ENCODE measurements at places on chromosomes 2 and 18.

DNA sequence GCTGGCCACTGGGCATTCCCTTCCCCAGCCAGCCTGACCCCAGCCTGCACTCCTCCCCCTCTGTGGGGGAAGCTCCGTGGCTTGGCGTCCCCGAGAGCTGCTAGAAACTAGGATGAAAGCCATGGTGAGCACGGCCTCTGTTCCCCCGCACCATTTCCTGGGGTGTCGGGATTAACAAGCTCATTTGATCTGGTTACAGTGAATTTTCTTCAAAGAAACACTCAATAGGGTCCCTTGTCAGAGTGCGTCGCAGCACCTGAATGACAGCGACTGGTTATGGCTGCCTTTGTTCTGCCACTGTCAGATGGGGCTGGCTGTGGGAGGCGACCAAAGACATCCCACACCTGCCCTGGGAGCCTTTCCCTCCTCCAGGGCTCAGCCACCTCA is 7.7 kb upstream of the ALPI start:
- DNase-seq, result no peak

DNA sequence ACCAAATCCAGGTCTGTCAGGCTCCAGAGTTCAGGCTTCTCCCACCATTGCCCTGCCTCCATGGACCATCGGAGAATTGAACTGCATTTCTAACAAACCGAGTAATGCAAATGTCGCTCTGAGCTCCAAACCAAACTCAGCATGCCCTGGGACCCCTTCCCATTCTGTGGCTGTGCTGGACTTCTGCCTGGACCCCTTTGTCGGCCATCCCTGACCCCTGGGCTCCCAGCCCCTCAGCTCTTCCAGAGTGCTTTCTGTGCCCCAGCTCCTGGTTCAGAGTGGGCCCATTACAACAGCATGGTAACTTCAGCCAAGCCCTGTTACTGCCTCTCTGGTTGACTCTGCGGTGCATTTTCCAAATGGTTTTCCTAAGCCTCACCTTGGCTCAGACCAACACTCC is 55.1 kb upstream of the MAPRE3 start:
- DNase-seq, result no peak

DNA sequence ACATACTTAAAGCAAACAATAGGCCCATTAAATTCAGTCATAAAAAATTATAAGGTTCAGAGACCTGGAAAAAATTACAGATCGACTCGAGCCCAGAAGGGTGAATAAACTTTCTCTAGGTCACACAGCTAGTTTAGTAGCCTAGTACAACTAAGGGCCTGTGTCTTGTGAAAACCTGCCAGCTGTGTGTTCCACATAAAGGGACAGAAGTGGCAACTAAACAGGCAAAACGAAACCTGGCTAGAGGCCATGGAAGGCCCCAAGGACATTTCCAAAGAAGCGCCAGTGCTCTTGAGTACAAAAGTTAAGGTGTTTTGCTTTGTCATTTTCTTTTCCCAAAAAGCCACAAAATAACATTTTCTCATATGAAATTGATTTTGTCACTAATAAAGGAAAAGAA is 164.9 kb downstream of the L3MBTL4 start:
- no peak for DNase-seq

DNA sequence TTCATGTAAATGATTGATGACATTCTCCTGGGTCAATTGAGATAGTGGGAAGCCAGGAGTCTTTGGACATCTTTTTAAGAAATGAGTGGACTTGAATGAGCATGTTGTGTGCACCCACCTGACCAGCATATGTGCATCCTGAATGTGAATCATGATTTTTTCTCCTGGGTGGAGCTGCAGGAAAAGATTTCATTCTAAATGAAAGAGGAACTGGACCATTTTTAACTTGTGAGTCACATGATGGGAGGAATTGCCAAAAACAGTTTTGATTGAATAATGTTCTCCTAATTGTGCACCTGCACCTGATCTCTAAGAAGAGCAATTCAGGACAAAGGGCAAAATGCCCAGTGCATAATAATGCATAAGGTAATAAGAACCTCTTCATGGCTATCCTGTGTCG is 32.3 kb downstream of the COPS8 start:
- no peak for DNase-seq

- peak; percentile 80 for DNase-seq
Observed at GRCh38 chr18:76491776-76492668, 3.0 kb downstream of the ZNF516 start.

DNA sequence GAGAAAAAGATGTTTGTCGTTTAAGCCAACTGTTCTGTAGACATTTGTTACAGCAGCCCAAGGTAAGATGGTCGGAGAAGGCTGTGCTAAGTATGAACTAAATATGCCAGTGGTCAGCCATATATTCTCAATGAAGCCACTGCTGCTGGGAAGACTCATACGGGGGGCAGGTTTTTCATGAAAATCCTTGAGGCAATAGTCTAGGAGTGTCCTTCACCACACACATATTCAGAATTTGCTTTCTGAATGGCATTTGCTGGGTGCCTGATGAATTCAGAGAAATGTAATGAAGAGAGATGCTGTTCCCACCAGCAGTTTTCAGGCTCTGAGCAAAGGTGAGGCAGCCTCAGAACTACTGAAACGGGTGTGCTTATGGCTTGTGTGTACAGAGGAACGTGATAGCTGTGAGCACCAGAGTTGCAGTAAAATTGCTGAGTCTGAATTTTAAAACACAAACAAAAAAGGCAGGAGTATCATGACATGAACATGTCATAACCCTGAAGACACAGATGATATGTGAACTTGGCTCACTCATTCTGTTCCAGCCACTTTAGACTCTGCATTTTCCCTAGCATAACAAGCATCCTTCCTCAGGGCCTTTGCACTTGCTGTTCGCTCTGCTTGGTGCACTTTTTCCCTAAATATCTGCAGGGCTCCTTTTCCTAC is 21.3 kb upstream of the TCF4 start:
- no peak for DNase-seq

DNA sequence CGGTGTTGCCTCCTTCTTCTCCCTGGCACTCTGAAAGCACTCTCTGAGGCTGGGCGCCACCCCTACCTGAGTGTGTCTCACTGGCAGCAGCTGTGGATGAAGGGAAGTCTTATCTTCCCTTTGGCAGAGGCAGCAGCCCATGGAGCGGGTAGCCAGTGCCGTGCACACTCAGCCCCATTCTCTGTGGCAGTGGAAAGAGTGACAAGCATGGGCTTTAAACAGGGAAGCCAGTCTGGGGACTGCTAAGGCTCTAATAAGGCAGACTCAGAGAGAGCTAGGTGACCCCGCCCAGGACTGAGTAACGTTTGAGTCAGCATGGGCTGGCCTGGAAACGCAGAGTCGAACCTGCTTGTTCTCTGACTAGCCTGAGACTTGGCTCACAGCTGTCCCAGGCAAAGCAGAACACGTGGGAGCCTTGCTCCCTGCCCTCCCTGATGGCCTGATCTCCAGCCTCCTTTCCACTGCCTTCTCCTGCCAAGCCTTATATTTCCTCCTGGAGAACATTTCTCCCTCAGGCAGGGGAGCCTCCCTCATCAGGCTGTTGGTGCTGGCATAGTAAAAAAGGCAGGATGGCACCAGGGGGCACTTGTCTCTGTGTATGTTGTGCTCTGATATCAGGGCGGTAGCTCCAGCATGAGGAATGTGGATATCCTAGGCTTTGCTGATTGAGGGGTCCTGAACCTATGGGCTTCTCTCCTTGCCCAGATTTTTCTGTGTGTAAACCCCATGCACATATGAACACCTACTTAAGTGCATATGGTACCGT is 93.9 kb upstream of the LGALSL start:
- DNase-seq, result peak; percentile 72

GRCh38 chr2:237196866-237197618 is 111.4 kb downstream of the COPS8 start:
- DNase-seq, result no peak

DNA sequence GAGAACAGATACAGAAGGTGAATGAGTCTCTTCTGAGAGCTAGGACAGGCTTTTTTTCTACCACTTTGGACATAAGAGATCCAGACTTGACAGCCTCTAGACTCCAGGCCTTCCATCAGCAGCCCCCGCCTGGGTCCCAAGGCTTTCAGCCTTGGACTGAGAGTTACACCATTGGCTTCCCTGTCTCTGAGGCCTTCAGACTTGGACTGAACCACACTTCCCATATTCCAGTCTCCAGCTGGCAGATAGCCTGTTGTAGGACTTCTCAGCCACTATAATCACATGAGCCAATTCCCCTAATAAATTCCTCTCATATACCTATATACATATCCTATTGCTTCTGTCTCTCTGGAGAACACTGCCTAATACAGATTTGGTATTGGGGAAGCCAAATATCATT is 128.2 kb downstream of the MCFD2 start:
- DNase-seq, result no peak

DNA sequence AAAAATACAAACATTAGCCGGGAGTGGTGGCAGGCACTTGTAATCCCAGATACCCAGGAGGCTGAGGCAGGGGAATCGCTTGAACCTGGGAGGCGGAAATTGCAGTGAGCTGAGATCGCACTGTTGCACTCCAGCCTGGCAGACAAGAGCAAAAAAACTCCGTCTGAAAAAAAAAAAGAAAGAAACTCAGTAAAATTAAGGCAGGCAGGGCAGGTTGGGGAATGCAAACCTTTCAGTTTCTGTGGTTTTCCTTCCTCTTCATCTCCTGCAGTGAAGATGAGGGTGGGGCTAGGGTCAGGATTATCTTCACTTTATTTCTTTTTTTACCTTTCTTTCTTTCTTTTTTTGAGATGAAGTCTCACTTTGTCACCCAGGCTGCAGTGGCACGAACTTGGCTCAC is 43.2 kb upstream of the PSME4 start:
- no peak for DNase-seq

- DNase-seq, result no peak
Observed at GRCh38 chr18:71849407-71849806, 694.7 kb downstream of the CBLN2 start.

- DNase-seq, result no peak
Observed at GRCh38 chr2:37635504-37636380, 35.7 kb downstream of the CDC42EP3 start.

DNA sequence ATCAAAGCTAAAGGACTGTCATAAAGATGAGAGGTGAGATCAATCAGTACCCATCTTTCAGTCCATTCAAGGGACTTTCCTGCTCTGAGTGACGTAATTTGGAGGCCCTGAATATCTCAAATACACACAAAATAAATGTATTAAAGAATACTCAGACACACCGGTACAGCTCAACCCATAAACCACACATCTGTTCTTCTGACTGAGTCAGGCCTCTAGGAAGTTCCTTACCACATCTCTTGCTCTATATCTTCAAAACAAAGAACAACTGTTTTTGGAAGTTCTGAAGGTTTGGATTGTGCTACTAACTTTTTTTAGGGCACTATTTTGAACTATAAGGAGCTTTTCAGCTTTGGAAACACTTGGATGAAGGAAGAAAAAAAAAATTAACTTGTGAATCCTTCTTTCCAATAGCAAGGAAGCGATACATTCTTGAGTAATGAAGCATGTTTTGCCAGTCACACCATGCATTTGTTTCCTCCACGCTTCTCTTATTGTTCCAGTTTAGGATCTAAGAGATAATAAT is 866.5 kb upstream of the VRK2 start:
- no peak for DNase-seq

GRCh38 chr2:137928547-137929518 is 35.4 kb upstream of the HNMT start:
- no peak for DNase-seq

DNA sequence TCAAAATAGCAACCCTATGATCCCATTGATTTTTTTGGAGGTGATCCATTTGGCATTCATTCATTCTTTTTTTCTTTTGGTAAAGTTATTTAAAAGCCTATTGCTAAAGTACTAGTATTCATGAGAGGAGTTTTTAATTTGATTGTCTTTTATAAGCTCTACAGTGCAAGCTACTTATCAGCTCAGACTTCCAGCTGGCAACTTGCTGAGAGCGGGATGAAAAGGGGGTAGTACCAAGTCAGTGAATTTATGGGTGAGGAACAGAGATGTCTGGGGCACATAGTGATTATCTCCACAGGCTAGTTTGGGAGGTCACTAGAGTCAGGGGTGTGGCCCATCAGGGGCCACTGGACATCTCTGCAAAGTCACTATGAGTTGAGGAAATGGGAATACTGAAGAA is 202.4 kb downstream of the PIK3C3 start:
- no peak for DNase-seq

DNA sequence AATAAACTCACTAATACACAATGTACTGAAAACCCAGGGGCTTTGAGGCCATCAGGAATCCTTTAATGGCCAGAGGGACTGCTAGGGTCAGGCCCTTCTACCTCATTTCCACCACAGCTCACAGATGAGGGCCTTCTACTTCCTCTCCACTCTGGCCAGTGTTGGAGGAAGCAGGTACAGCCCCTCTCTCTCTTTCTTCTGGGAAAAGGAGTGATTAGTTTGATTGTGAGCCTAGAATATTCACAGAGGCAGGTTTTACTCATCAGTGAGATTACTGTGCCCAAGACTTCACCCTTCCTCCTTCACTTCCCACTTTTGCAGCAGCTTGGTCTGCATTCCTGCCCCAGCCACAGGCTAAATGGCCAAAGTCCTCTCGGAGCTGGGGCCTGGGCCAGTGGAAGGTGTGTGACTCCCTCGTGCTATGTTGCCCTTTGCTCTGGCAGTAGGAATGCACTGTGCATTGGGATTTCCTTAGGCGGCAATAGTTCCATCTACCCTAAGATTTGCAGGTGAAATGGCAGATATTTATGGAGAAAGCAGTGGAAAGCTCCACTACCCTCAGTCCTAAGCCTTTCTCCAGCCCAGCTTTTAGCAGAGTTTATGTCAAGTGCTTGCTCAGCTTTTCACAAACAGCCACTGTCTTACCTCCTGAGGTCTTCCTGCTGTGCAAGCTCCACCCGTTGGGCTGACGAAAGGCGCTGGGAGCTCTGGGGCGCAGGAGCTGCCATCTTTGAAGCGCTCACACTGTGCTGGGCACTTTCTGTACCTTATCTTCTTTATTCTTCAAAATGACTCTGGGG is 36.2 kb upstream of the YES1 start:
- no peak for DNase-seq

DNA sequence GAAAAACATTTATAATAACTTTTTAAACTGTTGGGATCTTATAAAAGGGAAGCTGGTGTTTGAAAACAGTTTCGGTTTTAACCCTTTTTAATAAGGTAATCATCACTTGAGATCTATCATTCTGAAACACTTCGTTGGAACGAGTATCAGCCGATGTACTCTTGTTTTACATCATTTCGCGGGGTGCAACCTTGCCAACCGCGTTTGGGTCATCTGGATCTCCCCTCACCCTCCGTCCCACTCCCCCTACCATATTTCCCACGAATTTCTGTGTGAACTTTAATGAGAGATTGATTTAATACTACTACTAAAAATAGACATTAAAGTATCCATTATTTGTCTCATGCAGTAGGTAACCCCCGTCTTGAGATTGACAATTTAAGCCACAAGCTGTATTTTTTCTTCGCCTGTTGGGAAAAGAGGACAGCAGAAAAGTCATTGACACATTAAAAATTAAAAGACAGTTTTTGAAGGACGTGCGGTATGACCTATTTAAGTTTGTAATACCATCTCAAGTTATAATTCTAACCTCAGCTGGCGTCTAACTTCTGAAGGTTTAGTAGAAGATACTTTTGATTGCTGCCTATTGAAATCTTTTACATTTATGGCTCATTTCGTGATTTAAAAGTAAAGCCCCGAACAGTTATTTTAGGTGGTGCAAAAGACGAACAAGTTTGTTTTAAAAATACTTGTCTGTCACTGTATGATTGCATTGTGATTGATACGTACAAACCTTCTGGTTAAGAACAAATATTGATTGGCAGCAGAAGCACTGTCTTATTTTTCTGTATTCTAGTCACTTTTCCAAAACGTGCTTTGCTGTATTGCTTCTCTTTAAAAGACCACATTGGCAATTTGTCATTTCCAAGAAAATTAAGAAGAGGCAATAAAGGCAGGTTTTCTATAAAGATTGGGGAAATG is 1.5 kb downstream of the CREB1 start:
- no peak for DNase-seq

Measured in sciatic nerve (tissue), 2 donors.